MV-4-11 (cell line): ENCODE measurements at places on chromosomes 4 and X.

DNA sequence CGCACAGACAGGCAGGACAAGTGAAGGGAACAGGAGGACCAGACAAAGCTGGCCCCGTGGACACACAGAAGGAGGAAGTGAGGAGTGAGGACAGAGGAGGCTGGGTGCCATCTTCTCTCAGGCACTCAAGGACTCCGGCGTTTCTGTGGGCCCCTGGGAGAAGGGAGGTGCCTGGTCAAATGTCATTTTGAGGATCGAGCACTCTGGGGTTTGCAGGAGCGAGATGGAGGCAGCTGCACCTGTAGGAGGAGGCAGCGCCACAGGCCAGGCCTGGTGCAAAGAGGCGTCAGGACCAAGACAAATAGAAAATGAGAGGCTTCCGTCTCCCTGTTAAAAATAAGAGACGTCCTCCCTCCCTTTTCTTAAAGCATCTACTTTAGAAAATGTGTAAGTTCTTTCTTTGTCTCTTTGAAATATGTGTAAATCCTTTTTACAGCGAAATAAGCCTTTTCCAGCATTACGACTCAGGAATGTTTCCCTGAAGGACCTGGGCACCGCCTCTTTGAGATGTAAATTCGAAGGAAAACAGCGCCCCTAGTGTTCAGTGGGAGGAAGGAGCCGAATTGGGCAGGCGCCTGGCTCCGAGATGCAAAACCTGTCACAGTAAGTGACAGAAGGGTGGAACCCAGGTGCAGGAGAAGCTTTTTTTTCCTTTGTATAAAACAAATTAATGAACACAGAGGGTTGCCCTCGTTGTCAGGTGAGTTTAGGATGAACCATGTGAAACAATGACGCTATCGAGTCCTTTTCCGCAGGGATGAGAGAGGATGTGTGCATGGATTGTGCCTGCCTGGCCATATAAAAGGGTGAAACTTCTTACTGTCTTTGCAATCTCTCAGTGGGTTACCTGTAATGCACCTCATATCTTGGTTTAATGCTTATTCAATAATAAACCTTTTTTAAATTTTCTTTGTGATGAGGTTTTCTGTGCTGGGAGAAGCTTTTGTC is 1.4 kb upstream of the C4orf50 start:
- no peak for DNase-seq

GRCh38 chrX:39850630-39851152 is 247.1 kb downstream of the BCOR start:
- no peak for DNase-seq

- no peak for DNase-seq
These were observed 417.4 kb downstream of the SPOCK3 start for GRCh38 chr4:166816890-166817289.

DNA sequence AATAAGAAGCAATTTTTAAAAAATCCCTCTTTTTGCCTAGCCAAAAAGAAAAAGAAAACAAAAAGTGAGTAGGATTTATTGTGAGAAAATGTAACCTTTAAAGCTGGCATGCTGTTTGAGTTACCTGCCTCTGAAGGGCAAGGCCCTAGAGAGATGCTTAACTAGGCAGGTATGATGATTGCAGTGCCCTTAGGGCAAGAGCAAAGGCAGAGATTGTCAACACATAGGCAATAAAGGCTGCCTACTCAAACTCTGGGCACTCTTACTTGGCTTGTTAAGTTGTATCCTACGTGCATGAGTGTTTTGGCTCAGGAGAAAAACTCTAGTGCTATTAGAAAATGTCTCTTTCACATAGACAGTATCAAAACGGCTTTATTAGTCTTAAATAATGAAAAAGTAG is 306.0 kb downstream of the RPA4 start:
- no peak for DNase-seq

DNA sequence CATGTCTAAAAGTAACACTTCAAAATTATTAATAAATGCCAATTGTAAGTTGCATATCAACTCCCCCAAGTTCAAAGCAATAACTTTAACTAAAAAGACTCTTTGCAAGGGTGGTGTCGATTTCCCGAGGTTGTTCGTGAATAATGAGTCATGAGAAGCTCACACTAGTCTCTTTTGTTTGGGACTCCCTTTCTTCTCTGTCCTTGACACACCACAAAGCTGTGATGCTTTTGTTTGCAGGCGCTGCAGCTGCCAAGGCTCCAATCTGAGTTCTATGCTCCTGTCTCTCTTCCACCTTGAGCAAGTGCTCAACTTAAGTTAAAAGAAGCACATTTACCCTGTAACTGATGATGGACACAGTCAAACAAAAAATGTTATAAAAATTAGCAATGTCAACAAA is 65.9 kb downstream of the FAT1 start:
- DNase-seq: no peak

GRCh38 chr4:41129936-41130440 is 84.4 kb downstream of the APBB2 start:
- no peak for DNase-seq

GRCh38 chr4:158353541-158354304 is 143.4 kb downstream of the TMEM144 start:
- no peak for DNase-seq

- DNase-seq: no peak
These were observed 204.4 kb downstream of the GABRB1 start for GRCh38 chr4:47235721-47236120.

- DNase-seq: no peak
These were observed 247.5 kb downstream of the PDGFC start for GRCh38 chr4:156723951-156724668.

DNA sequence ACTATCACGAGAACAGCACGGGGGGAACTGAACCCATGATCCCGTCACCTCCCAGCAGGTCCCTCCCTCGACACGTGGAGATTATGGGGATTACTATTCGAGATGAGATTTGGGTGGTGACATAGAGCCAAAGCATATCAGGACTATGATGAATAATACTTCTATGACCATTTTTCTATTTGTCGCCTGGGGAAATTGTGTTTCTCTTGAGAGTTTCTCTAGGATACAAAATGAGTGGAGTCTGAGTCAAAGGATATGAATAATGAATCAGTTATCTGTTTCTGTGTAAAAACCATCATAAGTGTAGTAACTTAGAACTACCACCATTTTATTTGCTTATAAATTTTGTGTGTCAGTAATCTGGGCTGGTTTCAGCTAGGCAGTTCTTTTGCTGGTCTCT is 533.0 kb upstream of the ARX start:
- DNase-seq: no peak

DNA sequence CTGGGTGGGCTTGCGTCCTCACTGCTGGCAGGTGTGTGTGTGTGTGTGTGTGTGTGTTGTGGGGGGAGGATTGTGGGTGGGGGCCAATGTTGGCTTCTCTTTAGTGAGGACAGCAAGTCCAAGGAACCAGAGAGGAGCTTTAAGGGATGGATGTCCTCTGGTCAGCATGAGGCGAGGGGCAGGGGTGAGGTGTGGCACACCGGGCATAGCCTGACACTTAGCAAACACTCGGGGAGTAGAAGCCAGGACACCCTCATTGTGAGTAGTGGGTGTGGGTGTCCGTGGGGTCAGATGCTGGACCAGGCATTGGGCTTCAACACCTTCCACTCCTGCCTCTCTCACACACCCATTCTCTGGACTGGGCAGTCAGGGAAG is 2.8 kb downstream of the SORCS2 start:
- no peak for DNase-seq

DNA sequence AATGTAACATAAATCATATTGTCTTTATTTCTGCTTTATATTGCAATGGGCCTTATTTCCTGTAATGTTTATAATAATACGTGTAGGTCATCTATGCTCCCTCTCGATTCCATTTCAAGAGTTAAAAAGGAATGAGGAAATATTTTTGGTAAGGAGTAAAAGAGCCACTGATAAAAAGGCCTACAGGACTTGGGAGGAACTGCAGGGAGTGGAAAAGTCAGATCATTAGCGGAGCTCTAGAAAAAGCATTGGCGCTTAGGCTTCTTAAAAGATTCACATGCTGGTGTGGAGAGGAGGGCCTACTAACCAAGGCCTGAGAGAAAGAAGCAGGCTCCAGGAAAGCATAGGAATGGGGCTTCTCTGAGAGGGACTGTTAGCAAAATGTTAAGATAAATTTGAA is 82.9 kb upstream of the PNPLA4 start:
- DNase-seq: no peak

DNA sequence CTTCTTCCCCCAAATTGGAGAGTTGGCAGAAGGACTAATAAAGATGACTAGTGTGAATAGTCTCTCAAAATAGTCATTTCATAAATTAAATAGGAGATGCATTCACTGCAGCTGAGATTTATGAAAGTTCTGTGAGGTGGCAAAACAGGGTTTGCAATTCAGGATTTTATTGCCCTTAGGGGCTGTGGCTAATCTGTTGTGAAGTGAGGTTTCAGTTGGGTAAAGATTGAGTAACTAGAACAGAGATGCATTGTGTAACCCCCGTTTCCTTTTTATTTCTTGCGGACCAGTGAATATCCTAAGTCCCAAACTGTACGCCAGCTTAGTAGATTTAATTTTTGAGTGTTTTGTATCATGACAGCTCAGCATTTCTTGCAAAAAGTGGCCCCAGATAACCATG is 16.2 kb upstream of the SCRG1 start:
- DNase-seq: peak; percentile 90

DNA sequence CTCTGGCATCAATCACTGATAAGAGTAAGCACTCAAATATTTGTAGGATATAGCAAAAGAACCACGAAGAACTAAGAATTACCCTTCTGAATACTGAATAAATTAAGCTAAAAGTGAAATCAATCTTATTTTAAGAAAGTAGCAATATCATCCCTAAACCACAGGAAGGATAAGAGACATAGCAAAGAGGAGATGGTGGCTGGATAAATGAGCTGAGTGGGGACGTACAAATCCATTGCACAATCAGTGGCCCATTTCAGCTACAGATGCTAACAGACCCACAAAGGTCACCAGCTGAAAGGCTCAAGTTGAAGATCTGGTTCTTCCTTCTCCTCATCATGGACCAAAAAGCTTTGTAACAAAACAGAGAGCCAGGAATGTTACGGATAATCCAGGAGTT is 77.1 kb downstream of the SLC9A7 start:
- DNase-seq: no peak

- no peak for DNase-seq
These were observed 216.9 kb upstream of the NEIL3 start for GRCh38 chr4:177092807-177093206.

GRCh38 chr4:661881-662761 is 12.0 kb downstream of the ATP5ME start:
- no peak for DNase-seq

- DNase-seq: no peak
These were observed 624 bp downstream of the BEX5 start for GRCh38 chrX:102154900-102155805.

- DNase-seq: no peak
These were observed 46.2 kb upstream of the IGFBP7 start for GRCh38 chr4:57156242-57156990.

DNA sequence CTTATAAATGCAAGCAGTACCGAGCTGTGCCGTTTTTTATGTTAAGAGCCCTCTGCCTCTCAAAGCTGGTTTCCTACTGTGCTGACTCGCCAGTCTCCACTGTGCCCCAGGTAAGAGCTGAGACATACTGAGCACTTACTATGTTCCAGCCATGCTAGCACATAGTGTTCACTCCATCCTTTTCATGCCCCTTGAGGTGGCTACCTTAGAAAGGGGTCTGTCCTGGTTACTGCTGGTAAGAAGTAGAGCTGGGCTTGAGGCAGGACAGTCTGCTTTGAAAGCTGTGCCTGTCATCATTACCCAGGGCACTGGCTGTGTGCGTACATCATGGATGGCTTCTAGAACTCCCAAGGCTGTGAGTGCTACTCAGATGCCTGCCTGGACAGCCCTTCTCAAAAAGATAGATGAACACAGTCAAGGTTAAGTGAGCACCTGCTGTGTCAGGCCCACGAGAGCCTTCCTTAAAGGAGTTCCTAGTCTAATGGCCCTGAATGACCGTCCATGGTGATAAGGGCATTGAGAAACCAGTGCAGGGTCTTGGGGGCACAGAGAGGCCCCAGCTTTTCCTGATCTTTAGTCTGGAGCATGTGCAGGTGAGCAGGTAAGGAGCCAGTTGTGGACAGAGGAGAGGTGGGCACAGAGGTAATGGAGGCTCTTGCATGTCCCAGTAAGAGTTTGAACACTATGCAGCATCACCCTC is 1.6 kb downstream of the STK32B start:
- DNase-seq: no peak

DNA sequence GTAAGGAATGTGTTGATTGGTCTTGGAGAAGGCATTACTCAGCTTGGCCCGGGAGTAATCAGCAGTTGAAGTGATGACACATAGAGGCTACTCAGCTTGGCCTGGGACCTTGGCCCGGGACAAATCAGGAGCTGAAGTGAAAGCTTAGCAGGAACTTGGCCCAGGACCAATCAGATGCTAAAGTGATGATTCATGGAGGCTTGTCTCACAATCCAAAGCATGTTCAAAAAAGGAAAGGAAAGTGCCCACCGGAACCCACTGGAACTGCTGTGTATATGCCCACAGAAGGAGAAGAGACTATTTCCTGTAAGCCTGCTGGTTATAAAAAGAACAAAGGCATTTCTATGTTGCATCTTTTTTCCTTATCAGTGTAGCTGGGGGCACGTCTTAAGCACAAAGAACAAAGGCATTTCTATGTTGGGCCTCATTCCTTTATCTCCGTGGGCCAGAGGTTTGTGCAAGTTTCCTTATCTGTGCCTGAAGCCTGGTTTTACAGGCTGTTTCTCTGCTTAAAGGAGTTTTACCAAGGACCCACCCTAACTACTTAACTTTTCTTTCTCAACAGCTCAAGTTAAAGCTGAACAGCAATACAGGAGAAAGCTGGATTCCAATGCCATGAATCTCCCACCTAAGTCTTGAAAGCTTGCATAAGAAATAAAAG is 1176.7 kb downstream of the NLGN4X start:
- DNase-seq: peak; percentile 97

- peak; percentile 5 for DNase-seq
These were observed 12.8 kb downstream of the APLN start for GRCh38 chrX:129641941-129642340.

DNA sequence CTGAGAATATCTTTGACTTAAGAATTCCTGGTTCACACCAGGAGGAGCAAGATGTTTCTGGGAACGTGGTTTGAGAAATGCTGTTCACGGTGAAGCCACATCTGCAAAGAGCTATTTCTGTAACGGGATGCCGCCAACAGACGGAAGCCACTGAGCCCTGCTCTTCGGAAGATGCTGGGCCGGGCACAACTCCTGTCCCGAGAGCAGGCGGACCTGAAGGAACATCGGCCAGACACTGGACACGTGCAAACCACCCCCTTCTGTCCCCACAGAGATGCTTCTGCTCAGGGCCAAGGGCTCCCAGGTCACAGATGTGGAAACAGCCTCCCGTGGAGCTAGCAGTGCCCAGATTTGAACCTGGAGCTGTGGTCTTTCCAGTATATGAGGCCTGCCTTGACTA is 24.3 kb downstream of the HMX1 start:
- no peak for DNase-seq

GRCh38 chr4:79198951-79199587 is 126.8 kb downstream of the NAA11 start:
- DNase-seq: no peak

DNA sequence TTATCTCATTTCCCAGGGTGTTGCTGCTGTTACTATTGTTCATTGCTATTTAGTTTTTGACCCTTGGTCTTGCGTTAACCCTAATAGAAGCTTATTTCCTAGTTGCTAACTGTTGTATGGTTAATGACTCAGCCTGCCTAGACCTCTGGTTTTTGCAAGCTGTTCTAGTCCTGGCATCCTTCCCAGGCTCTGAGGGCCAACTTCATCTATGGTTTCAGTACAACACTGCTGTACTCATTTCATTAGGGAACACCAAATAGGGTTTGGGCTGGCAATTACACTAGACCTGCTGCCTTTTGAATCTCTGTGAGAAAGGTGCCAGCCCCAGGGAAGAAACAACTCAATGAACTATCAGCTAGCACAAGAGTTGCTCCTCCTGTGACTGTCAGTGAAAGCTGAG is 59.6 kb downstream of the DCX start:
- peak; percentile 78 for DNase-seq
